ENCODE measurements at places on chromosomes 16 and 17.

- DNase-seq = peak; percentile 3
Observed at GRCh38 chr17:63645775-63646487, 23.7 kb downstream of the MAP3K3 start.

DNA sequence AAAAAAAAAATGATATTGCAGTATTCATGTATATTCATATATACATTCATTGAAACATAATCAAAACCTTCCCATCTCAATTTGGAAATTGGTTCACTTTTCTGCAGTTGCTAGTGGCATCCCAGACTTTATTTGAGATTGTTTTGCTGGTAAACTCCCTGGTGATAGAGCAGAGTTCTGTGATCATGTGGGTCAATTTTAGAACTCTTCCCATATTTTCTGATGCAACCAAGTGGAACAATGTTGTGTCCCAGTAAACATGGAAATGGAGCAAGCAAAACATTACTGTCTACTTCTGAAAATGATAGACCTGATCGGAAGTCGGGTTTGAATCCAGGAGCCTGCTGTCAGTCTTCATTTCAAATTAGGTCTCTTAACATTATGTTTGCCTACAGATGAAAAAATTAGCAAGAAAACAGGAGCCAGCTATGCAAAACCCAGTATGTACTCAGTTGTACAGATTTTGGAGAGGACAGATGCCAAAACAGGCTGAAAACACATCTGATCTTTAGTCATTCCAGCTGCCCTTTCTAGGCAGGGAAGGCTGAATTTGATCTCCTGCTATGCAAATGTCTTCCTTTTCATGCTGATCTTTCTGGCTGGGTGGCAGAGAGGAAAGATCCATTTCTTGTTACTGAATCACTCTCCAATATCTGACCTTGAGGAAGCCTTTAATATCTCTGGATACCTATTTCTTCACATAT is 786.6 kb upstream of the SOX9 start:
- DNase-seq = no peak

DNA sequence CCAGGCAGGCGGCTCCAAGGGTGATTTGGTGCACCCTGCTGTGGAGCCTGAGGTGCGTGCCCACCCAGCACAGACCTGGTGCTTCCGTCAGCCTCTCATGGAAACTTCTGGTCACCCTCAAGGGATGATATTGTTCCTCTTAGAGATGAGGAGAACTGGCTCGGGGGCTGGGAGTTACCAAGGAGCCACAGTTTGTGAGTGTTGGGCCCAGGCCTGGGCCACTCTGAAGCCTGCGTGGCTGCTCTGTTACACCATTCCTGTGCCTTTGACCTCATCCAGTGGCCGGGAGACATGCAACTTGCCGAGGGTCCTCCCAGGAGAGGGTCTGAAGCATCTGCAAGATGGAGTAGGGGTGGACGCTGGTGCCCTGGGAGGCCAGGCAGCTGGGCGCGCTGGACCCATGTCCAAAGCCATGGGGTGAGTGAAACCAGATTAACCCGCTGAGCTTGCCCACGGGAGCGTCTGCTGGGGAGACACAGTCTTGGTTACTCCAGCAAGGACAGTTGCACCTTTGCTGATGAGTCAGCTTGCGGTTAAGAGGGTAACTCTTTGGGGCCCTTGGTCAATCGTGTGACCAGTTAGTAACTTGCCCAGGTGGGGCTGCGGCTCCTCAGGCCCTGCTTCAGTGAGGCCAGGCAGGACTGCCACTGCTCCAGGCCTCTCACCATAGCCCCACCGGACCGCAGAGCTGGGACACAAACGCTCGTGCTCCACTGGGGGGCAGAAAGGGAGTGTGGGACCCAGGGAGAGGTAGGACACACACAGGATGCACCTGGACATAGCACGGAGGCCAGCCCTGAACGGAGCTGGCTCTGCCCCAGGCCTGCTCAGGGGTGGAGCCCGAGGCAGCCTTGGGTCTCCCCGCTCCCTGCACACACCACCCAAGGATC is 7.5 kb downstream of the C16orf90 start:
- DNase-seq = no peak

DNA sequence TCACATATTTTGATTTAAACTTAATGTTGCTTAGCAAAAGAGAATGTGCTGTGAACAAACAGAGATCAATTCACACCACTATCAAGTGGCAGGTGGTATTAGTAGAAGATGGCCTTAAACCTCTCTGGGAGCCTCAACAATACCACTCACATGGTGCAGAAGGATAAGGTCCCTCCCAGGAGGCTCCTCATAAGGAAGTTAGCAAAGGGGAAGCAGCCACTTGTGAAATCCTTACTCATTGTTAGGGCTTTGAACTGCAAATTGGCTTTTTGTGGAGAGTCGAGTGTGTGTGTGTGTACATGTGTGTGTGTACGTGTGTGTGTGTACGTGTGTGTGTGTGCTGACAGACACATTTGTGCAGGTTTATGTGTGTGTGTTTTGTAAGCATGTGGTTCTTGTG is 48.9 kb upstream of the ASIC2 start:
- DNase-seq = no peak

GRCh38 chr16:12168074-12169000 is 191.8 kb downstream of the SNX29 start:
- no peak for DNase-seq

DNA sequence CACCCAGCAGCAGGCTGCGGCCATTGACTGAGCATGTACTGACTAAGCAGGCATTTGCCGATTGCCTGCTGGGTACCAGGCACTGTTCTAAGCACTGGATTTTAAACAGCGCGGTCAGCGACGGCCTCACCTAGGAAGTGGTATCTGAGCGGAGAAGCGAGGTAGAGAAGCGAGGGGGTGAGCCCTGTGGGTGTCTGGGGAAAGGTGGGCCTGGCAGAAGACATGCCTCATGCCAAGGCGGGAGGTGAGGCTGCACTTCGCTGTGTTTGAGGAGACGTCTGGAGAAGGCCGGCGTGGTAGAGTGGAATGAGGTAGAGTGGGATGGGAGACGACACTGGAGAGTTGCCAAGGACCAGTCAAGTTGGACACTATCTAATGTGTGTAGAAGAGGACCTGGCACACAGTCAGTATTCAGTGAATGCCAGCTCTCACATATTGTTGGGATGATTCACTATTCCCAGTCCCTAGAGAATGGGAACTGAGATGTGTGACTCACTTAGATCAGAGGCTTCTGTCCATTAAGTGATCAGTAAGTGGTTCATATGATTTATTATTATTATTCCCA is 14.4 kb downstream of the SYCE1L start:
- DNase-seq = peak; percentile 95

DNA sequence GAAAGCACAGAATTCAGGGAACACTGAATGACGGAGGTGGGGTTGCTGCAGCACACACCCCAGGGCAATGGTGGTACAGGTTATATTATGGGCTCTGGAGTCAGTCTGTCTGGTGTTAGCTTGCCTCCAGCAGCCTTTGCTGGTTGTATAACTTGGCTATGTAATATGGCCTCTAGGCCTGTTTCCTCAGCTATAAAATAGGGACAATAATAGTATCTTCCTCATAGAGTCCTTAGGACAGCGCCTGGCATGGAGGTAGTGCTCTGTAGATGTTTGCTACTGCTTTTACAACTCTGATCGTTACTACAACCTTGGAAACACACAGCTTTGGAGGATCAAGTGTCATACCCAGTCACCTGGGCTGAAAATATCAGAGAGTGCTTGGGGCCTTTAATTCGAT is 31.5 kb downstream of the GTF3C1 start:
- DNase-seq = no peak

DNA sequence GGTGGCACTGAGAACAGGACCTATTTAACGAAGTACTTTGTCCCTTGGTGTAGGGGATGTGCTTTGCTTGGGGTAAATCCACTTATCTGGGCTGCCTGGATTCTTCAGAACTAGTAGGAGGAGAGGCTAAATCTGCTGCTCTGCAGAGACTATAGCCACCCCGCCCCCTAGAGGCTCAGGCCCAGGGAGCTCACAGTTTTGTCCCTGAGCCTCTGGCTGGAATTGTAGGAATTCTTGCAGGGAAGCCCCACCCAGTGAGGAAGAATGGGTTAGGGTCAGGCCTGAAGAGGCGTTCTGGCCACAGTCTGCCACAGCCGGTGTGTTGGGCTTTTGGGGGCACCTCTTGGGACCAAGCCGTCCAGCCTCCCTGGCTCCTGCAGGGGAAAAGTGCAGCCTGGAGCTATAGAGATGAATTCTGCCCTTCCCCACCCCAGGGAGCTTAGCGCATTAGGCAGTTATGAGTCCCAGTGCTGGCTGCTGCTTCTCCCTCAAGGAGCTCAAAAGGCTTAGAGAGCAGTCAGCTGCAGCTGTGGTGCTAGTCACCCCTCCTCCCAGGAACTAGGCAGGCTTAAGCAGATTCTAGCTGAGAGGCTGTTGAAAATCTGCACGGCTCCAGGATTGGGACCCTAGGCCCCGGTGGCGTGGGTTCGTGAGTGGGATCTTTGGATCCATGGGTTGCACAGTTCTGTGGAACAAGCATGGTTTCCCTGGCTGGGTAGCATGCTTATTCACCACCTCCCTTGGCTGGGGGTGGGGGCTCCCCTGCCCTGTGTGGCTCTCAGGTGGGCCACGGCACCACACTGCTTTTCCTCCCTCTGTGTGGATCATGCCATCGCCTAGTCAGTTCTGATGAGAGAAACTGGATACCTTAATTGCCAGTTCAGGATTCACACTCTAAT is 237.4 kb upstream of the TOM1L1 start:
- DNase-seq = no peak

DNA sequence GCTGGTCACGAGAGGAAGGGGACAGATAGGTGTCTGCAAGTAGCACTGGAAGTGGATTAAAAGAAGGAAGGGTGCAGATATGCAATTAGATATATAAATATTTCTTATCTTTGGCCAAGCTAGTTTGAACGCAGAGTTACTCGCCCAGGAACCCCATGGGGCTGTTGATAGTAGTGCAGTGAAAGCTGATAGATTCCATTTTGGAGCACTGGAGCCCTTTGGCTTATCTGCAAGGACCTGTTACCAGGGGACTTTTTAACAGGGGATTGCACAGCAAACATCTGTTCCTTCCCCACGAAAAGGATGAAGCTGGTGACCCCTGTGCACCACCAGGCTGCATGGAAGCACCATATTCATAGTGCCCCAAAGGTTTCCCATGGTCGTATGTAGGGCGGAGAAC is 218.7 kb downstream of the SHISA9 start:
- DNase-seq = no peak

DNA sequence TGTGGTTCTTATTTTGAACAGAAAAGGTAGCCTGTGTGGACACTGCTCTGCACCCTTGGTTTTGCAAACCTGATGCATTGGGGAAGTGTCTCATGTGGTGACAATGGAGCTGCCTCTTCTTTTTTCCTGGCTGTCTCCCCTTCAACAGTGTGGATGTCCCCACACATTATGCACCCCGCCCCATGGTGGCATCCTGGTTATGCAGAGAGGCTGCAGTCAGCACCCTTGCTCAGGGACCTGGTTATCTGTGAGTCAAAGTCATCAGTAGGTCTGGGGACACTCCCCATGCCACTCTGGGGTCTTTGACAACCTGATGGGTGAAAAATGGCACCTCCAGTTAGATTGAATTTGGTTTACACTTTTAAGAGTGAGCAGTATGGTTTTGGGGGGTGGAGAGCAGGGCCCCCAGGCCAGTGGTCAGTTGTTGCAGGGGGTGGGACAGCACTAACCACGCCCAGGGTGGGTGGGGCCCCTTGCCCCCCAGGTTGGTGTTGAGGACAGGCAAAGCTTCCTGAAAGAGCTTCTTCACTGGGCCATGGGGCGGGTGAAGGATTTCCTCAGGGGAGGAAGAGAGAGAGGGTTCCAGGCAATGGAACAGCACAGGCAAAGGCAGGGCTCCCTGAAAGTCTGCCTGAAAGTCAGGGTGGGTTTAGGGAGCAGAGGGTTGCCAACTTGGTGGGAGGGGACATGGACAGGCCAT is 24.6 kb upstream of the KCNJ12 start:
- no peak for DNase-seq

- DNase-seq = peak; percentile 46
Observed at GRCh38 chr17:17675925-17676534, 5.2 kb upstream of the RAI1 start.

- DNase-seq = no peak
Observed at GRCh38 chr16:503150-504071, 24.1 kb upstream of the CAPN15 start.

DNA sequence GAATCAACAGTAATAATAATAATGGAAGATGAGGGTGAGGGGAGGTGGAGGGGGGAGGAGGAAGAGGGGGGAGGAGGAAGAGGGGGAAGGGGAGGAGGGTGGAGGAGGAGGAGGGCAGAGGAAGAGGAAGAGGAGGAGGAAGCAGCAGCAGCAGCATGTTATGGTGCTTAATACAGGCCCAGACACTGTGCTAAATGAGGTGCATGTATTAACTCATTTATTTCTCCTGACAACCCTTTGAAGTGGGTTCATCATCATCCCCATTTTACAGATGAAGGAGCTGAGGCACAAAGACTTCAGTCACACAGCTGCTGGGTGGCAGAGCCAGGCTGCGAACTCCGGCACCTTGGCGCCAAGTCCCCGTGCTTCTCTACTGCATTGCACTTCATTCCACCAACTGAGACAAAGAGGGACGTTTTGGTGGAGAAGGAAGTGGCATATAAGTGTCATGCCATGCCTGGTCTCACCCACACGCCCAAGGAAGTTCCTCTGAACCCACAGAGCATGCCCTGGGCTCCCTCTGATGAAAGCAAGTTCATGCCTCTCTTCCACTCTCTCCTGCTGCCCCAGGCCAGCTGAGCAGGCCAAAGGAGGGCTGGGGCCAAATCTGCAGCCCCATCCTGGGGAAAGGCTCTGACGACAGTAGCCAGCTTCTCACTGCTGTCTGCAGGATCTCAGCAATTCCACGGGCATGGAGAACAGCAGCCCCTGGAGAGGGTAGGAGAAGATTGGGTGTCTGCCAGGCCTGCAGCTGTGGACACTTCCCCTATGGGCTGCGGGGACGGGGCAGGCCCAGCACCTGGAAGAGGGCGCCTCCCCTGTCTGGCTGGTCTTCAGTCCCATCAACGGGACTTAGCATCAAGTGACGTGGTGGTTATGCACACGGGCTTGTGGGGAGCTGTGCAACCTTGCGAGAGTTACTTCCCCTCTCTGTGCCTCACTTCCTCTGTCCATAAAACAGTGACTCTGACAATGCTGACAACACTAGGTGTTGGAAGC is 21.8 kb downstream of the XYLT1 start:
- DNase-seq = no peak

DNA sequence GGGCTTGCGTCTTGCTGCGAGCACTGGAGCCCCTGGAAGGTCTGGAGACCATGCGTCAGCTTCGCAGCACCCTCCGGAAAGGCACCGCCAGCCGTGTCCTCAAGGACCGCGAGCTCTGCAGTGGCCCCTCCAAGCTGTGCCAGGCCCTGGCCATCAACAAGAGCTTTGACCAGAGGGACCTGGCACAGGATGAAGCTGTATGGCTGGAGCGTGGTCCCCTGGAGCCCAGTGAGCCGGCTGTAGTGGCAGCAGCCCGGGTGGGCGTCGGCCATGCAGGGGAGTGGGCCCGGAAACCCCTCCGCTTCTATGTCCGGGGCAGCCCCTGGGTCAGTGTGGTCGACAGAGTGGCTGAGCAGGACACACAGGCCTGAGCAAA is 7.4 kb downstream of the MPG start:
- no peak for DNase-seq

DNA sequence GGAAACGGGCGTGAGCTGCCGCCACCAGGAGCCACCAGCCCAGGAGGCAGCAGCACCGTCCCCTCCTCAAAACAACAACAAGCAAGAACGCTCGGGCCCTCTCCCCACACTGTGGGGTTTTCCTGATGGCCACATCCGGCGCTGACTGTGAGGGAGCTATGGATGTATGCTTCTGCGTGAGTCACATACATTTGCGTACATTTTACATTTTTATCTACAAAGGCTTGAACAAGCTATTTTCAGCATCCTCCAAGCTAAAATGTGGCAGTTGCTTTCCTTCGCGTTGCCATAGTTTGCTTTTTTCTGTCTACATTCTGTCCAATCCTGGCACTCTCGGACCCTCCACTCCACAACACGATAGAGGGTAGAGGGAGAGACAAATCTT is 2.0 kb upstream of the ABR start:
- peak; percentile 83 for DNase-seq

GRCh38 chr16:86490859-86491639 is 19.3 kb upstream of the FOXF1 start:
- DNase-seq = no peak

Data from fibroblast of skin of right biceps (primary cell).